ENCODE measurements at places on chromosomes 2 and 18.

DNA sequence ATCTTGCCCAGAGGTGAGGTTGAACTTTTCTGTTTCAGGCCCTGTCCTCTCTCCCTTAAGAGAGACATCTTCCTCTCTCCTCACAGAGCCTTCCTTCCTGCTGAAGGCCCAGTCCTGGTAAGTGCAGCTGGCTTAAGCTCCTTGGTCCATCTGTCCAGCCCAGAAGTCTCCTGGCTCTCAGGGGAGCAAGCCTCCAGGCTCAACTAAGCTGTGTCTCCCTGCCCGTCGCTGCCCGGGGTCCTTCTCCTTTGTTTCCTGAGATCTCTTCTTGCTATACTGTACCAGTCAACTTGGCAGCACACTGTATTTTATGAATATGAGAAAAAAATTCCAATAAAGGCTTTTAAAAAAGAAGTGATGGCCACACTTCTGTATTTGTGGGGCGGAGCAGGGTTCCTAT lies 77.4 kb downstream of the KCNF1 start:
- no peak for DNase-seq

- DNase-seq, result no peak
Observed at GRCh38 chr2:239093952-239094351, 246.1 kb downstream of the TWIST2 start.

DNA sequence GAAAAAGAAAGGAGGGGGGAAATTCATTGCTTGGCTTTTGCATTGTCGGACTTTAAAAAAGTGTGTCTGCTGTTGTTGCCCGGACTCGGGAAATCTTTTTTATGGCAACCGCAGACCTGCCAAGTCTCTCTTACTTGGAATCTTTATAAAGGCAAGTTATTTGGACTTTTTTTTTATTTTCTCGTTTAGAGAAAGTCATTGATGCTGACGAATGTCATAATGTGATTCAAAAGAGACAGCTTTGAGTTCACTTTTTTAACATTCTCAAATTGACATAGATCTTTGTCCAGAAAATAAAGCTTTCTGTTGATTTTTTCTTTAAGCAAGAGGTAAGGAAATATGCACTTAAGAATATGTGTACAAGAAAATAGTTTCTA lies 651 bp upstream of the ZNF521 start:
- no peak for DNase-seq

GRCh38 chr2:168471163-168471475 lies 15.0 kb downstream of the CERS6 start:
- no peak for DNase-seq

- no peak for DNase-seq
Observed at GRCh38 chr18:58541146-58541788, 87.6 kb downstream of the ALPK2 start.

DNA sequence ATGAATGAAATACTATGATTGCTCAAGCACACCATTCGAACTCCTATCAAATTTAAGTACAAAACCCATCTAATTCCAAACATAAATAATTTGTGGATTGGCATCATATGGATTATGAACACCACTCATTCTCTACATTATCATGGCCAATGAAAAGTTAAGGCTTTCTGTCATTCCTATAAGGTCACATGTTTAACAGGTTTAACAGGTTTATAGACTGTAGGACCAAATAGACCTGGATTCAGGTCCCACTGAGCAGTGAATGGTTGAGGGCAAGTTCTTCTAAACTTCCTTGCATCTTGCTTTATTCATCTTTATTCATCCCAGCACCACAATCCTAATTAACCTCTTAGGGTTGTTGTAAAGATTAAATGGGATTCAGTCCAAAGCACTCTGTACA lies 33.4 kb downstream of the FBXO36 start:
- no peak for DNase-seq

DNA sequence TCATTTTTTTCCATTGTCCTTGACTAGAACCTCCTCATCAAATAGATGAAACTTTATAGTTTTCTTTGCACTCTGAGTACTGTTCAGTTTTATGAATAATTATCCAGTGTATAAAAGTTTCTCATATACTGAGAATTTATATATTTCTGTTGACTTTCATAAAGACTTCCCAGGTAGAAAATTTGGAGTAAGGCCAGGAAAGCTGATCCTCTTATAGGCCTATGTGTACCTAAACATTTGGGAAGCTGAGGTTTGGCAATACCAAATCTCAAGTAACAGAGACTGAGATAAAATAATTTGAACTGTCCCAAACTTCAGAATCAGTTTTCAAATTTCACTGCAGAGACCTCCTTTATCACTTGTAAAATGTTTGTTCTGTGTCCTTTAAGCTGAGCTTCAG lies 43.4 kb downstream of the CCDC102B start:
- DNase-seq, result no peak

- DNase-seq, result peak; percentile 61
Observed at GRCh38 chr18:70491734-70492348, 203.0 kb downstream of the SOCS6 start.

DNA sequence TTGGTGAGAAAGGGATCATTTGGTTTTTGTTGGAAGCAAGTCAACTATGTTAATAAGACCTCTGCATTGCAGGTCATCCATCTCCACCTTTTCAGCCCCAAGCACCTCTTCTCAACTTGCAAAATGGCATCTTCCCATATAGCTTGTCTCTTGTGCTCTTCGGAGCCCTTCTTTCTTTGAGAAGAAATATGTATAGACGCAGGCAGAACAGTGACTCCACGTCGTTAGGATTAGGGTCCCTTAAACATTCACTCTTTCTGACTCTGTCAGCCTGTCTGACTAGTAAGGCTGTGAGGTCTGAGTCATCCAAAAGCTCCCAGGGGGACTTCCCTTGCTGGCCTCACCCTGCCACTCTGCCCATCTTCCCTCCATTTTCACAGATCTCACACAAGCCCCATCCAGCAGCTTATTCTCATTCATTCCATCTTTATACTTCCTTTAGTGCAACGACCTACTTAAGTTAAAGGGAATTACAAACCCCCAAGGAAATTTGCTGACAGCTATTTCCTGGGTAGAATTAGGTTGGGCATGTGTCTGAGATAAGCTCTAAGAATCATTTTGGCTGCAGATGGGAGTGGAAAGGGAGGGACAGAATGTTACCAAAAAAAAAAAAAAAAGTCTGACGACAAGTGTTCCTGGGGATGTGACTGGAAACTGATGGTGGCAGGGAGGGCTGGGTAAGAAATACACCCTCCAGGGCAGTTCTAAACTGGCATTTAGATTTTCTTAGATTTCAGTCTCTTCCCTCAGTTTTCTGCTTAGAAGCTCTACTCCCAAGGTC lies 37.7 kb upstream of the MEX3C start:
- DNase-seq, result no peak

DNA sequence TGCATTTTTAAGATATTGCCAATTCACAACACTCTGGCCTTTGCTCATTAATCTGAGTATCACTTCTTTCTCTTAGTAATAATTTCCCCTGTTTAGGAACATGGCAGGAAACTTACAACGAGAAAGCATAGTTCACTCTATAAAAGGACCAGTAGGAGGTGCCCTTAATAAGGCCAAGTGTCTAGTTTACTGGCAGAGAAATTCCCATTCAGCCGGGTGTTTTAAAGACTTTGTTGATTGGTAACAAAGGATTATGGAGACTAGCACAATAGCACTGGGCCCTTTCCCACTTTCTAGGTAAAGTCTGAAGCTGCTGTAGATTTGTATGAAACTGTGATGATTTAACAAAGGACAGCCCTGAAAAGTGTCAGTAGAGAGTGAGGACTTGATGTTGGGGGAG lies 3.1 kb downstream of the DCC start:
- DNase-seq, result no peak

GRCh38 chr2:47189635-47190034 lies 34.5 kb upstream of the STPG4 start:
- DNase-seq, result peak; percentile 51

GRCh38 chr2:168525716-168526446 lies 69.8 kb downstream of the CERS6 start:
- DNase-seq, result no peak

DNA sequence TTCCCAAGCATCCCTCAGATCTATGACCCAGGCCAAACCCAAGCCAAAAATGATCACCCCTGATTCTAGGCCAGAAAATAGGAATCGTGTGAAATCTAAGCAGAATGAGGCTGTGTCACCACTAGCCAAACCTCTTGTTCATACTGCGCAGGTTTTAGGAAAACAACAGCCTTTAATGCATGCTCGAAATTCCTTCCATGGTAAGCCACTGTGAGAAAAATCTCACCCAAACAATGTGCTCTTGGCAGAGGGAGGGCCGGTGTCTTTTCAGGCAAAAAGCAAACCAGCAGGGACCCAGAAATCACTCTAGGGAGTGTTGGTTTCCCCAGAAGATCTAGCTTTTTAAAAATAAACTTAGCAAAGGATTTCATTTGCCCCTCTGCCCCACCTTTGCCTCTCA lies 71.2 kb upstream of the FOSL2 start:
- peak; percentile 18 for DNase-seq

DNA sequence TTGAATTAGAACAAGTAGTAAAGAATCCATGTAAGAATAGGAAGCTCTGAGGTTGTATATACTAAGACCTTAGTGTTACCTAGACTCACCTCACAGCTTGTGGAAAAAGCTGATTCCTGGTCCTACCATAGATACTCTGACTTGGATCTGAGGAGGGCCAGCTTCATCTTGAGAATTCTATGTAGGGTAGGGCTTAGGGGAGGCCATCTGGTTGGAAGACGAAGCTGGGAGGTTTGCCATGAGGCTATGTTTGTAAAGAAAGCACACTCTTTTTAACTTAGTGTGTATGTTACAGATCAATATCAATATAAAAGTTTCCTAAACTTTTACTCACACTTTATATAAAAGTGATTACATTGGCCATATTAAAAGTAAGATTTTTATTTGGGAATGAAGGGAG lies 77.1 kb upstream of the GALNT5 start:
- DNase-seq, result no peak

- no peak for DNase-seq
Observed at GRCh38 chr2:224532931-224533330, 52.2 kb downstream of the CUL3 start.

DNA sequence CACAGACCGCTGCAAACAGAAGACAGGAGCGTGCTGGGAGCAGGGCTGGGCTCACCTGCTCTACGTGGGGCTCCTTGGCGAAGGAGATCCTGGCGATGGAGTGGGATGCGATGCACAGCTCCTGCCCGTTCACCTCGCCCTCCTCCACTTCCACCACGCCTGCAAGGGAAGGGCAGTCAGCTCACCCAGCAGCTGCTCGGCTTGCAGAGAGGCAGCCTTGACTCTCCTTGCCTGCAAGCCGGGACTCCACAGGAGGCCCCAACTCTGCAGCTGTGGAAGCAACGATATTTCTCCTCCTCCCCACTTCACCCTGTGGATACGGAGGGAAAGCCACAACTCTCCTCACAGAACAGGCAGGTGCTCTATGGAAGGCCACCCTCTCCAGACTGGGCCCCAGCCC lies 35.1 kb downstream of the THAP4 start:
- no peak for DNase-seq

GRCh38 chr2:206693399-206694137 lies 24.6 kb downstream of the DYTN start:
- DNase-seq, result peak; percentile 41

- peak; percentile 67 for DNase-seq
Observed at GRCh38 chr2:33441235-33441810, 35.1 kb upstream of the RASGRP3 start.

DNA sequence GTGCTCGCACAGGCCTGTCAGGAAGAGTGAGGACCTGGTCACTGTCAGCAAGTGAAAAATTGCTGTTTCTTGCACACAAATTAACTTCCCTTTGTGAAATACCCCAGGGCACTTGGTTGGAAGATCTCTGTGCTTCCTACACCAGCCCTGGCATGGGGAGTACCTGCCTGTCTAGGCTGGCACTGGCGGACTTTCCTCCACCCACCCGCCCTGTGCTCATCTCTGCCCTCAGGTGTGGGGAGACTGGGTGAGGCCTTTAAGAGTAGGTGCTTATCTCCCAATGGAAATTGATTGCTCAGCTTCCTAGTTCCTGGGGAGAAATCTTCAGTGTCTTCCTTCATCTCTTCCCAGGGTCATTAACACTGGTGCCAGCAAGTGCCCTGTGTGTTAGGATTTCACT lies 42.1 kb downstream of the IMPA2 start:
- no peak for DNase-seq

Data from AG08396 (cell line).